Activated naive CD4-positive, alpha-beta T cell treated with anti-CD3 and anti-CD28 coated beads, Interleukin-2, amount 50 U/mL, for 72 hours (primary cell): ENCODE measurements at places on chromosomes 1 and 21. TPM values are rescaled to one million over a fixed set of nuclear protein-coding genes. Genes with fewer than 3 reads are reported as not detected.

GRCh38 chr1:234276151-234276788 is 97.0 kb upstream of the COA6 start:
- no peak for DNase-seq

KIF21B gene
- 58.1 TPM for total RNA-seq

- DNase-seq, result no peak
These were observed 8.8 kb upstream of the CAMSAP2 start for GRCh38 chr1:200729863-200730262.

- DNase-seq, result peak; percentile 59
These were observed 11.9 kb downstream of the THEMIS2 start for GRCh38 chr1:27884006-27884954.

DNA sequence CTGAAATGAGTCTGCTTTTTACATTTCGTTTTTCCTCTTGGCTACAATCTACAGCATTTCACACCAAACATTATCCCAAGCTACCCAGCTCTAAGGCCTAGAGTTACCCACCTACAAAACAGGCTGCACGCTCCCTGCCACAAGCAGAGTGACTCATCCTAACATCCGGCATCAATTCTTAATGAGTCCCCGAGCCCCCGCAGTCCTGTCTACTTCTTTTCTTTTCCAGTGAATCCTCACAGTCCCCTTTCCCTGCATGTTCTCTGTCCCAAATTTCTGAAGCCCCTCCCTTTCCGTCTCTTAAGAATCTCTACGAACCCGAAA is 650 bp downstream of the PCNX2 start:
- DNase-seq, result no peak

GRCh38 chr1:151680826-151681225 is 35.8 kb downstream of the CELF3 start:
- DNase-seq, result no peak

DNA sequence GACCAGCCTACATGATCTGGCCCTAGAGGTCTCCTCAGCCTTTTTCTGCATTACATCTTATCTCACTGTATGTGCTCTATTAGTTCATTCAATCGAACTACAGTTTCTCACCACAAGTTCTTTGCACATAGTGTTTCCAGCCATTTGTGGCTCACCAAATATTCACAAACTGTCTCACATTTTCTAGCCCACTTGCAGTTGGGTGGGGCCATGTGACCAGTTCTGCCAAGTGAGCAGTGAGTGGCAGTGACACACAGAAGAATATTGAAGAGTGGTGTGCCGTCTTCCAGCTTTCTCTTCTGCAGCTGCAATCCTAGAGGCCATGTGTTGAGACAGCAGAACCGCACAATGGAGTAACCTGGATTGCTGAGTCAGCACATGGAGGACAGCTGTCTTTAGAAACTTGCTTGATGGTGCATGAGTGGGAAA is 103.2 kb upstream of the ZNF644 start:
- DNase-seq, result peak; percentile 17
